ENCODE measurements at places on chromosomes 1 and 21.

DNA sequence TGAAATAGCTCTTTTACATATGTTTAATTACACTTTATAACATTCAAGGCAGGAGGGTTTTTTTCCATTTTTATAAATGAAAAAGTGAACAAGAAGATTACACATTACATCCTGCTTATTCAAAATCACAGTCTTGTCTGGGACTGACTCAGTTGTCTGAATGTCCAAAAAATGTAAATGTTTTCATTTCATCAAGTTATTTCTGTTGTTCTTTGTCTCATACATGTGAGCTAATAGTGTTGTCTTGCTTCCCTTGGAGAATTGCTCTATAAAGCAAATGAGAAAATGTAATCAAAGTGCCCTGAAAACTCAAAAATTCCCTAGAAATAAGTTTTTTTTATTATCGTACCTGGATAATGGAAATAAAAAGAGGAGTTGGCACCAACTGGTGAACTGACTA lies 242.9 kb downstream of the GRIK1 start:
- DNase-seq: no peak

DNA sequence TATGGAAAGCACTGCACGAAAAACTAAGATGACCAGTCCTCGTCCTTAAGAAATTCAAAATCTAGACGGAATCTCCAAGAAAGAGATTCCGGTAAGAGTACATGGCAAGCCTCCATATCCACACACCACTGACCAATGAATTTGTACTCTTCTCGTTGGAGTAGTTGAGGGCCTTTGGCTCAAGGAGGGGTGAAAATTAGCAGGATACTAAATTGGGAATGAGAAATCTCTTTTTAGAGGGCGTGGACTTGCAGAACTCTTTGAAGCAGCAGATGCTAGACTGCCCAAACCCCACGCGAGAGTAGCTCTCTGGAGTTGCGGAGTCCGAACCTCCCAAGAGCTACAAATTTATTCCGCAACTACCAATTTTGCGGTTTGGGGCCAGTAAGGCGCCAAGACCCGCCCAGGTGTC lies 872 bp upstream of the PPP2R5A start:
- DNase-seq: no peak

DNA sequence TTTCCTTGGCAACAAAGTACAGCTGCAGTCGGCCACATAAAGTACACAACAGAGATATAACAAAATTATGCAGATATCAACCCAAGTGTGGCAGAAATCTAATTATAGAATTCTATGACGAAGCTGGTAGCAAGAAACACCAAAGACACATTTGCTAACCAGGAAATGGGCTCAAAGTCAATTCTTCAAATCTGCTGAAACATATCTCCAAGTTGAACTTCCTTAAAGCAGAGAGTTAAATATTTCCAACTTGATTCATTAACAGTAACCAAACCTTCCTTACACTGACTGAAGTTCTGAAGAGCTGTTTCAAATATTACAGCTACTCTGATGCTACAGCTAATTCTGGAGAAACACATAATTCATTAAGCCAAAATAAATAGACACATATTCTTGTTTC lies 67.6 kb upstream of the SDC3 start:
- no peak for DNase-seq

DNA sequence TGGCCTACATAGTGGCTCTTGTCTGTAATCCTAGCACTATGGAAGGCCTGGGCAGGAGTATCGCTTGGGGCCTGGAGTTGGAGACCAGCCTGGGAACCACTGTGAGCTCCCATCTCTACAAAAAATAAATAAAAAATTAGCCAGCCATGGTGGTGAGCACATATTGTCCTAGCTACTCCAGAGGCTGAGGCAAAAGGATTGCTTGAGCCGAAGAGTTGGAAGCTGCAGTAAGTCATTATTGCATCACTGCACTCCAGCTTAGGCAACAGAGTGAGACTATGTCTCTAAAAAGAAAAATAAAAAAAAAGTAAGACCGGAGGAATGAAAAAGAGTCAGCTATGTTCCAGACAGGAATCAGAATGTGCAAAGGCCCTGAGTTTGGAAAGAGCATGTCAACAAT lies 115.3 kb downstream of the CYYR1 start:
- no peak for DNase-seq

DNA sequence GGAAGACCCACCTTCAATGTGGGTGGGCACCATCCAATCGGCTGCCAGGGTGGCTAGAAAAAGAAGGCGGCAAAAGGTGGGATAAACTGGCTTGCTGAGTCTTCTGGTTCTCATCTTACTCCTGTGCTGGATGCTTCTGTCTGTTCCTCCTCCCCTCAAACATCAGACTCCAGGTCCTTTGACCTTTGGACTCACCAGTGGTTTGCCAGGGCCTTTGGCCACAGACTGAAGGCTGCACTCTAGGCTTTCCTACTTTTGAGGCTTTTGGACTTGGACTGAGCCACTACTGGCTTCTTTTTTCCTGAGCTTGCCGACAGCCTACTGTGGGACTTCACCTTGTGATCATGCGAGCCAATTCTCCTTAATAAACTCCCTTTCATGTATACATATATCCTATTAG lies 55.9 kb downstream of the VCAM1 start:
- no peak for DNase-seq

GRCh38 chr1:22379566-22379965 lies 72.1 kb upstream of the ZBTB40 start:
- no peak for DNase-seq

DNA sequence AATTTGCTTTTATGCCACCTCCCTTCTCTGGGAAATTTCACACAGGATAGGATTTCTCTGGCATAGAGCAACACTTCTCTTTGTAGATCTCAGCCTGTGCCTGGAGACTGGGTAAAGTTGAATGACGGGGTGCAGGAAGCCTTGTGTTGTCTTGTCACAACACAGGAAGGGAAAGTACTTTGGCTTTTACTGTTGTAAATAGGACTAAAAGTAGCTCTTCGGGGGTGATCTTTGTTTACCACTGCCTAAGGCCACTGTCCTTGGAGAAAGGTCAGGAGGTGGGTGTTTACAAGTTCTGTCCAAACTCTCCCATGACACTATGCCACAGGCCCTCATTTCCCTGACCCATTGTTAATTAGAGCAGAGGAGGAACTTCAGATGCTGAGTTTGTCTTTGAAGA lies 139.7 kb downstream of the FGGY start:
- DNase-seq: no peak

GRCh38 chr1:237183963-237184540 lies 142.1 kb downstream of the RYR2 start:
- no peak for DNase-seq

DNA sequence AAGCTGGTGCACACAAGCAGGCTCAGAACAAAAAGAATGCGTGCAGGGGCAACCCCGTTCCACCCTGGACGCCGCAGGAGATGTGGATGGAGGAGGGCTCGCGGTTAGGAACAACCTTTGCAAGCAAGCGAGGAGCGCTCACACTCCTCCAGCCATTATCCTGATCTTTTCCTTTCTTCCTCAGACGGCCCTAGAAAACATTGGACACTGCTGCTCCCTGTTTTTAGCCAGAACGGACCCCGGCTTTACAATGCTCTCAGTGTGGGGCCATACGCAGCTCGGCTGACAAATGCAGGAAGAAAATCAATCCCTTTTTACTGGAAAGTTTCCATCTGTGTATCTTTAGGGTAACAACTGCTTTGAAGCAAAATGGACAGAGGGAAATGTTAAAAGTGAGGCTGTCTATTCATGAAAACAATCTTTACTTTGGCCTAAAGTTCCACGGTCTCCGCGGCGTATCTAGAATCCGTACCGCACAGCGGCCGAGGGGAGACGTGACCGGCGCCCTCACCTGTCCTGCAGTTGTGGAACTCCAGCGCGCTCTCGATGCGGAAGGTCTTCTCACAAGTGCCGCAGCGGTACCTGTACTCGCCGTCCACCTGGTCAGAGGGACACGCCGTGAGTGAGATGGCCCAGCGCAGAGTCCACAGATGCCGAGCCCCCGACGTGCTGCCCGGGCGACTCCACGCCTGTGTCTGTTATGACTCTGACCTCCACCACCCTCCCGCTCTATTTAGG lies 44.0 kb downstream of the PRDM15 start:
- no peak for DNase-seq

GRCh38 chr1:244654108-244655038 lies 1.4 kb downstream of the DESI2 start:
- no peak for DNase-seq

GRCh38 chr1:35505911-35506798 lies 51.0 kb downstream of the KIAA0319L start:
- DNase-seq: peak; percentile 49

GRCh38 chr1:26696654-26697430 lies 1.0 kb downstream of the ARID1A start:
- DNase-seq: peak; percentile 67

DNA sequence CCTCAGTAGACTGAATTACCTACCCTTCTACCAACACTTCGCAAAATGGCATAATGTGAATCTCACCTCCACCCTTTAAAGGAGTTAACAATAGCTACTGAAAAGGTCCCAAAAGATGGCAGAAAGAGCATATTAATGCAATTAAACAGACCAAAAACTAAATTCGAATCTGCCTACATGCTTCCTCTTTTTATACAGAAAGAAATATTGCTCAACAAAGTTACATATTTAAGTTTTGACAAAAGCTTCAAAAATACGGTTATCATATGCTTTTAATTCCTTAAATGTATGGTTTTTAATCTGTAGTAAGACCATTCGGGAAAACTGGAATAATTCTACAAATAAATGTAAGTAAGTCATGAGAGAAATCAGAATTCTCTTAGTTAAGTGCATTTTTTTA lies 2.2 kb downstream of the APP start:
- no peak for DNase-seq
